ENCODE measurements at places on chromosomes 13 and 19.

DNA sequence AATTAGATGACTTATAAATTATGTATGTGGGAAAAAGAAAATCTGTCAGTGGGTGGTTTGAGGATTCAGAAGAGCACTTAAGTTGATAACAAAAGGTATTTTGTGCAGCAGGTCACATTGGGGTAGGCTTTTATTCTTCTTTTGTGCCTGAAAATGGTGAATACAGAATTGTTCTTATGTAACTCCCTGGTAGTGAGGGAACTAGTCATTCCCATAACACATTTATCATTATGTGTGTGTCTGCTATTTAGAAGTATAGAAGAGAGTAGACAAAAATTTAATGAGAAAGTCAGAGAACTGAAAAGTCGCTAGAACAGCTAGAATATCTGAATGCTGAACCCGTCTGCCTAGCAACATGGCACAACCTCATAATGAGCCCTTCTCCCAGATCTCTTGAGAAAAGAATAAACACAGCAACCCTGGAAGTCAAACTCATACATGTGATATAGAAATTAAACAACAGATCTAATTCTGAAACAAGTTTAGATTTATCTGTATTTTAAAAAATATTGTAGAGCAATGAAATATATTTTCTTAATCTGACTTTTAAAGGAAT is 111.8 kb upstream of the EDNRB start:
- DNase-seq, result no peak

- DNase-seq, result no peak
Measured at GRCh38 chr19:10612499-10613119, 12.7 kb upstream of the SLC44A2 start.

DNA sequence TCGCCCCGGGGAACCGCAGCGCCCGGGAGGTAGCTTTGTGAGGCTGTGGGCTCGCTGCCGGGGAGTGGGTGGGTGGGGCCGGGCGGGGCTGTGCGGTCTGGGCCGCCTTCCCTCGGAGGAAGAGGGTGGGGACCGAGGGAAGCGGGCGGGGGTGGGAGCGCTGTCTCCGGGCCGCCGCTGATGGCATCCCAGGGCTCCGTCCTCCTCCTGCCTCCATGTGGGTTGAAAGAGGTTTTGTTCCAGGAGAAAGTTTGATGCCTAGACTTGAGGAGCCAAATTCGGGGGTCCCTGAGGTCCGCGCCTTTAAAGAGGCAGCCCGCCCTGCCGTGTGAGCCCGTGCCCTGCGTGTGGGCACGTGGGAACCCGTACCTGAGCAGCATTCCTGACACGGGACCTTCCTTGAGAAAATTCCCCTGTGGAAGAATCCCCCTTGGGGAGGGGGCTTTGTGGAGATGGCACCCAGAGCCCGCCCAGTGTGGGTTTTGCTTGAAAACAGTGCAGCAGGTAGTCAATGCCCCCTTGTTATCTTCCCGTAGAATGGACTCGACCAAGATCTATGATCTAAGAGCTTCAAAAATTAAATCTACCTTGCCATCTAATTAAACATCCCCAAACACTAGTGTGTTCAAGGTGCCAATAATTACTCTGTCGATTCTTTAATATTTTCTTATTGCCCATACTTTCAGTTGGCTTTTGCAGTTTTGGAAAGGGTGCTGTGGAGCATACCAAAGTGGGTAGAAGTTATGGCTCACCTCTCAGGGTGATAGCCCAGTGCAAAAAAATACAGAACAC is 107.8 kb downstream of the RXFP2 start:
- peak; percentile 9 for DNase-seq

DNA sequence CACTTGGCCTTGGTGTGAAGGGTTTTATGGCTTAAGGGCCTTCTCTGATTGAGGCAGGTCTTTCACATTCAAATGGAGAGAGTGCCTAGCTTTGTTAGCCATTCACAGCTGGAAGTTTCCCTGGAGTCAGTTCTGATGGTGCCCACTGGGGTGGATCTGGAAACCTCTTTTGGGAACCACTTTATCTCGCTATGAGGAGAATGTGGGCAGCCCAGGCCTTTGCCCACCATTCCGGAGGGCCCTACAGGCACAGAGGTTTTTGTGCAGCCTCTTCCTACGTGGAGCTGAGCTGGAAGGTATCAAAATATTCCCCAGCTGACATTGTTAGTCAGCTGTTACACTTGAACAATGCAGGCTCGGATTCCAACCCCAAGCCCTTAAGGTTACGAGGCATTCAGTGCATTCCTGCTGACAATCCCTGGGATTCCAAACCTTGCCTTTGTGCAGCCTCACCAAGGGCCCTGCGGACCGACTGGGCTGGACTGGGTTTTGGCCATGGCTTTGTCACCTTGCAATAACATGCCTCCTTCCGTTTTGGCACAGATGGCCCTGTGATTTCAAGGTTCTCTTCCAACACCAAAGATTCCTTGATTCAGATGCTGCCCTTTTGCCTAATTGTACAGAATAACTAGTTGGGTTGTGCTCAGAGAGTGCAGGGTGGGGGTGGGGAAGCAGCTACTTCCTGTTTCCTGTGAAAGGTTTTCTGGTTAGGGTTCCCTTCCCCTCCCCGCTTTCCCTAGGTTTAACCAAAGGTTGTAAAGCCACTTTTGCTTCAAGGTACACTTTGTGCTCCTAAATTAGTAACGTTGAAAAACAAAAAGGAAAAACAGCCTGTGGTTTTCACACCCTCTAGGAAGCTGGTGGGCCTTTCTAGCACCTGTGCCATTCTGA is 27.0 kb downstream of the SAE1 start:
- DNase-seq, result peak; percentile 47

- no peak for DNase-seq
Measured at GRCh38 chr13:98041081-98041820, 87.8 kb downstream of the IPO5 start.

- DNase-seq, result no peak
Measured at GRCh38 chr19:56324436-56324835, 9.8 kb upstream of the ZSCAN5A start.

GRCh38 chr13:38415233-38415632 is 65.6 kb downstream of the UFM1 start:
- DNase-seq, result peak; percentile 1

GRCh38 chr19:2636897-2637683 is 65.4 kb downstream of the GNG7 start:
- peak; percentile 88 for DNase-seq

DNA sequence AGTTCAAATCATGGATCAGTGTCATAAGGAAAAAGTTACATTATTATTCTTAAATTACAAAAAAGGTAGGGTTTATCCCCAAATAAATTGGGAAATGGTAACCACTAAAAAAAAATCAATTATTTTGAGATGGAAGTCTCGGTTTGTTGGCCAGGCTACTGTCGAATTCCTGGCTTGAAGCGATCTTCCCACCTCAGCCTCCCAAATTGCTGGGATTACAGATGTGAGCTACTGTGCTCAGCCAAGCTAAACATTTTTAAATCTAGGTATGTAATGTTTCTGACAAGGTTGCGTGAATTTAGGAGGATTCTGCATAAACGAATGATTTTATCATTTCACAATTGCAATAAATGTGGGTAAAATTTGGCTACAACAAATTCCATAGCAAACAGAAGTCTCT is 2.0 kb downstream of the NAA16 start:
- no peak for DNase-seq

DNA sequence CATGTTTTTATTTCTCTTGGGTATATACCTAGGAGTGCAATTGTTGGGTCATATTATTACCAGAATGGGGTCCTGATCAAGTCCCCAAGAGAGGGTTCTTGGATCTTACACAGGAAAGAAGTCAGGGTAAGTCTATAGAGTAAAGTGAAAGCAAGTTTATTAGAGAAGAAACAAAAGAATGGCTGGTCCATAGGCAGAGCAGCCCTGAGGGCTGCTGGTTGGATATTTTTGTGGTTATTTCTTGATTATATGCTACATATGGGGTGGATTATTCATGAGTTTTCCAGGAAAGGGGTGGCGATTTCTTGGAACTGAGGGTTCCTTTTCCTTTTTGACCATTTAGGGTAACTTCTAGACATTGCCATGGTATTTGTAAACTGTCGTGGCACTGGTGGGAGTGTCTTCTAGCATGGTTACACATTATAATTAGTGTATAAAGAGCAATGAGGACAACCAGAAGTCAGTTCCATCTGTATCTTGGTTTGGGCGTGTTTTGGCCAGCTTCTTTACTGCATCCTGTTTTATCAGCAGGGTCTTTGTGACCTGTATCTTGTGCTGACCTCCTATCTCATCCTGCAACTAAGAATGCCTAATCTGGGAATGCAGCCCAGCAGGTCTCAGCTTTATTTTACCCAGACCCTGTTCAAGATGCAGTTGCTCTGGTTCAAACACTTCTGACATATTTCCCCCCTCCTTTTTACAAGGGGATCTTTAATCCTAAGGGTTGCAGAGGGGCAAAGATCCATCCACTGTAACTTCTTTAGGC is 41.1 kb downstream of the CEACAM1 start:
- no peak for DNase-seq

DNA sequence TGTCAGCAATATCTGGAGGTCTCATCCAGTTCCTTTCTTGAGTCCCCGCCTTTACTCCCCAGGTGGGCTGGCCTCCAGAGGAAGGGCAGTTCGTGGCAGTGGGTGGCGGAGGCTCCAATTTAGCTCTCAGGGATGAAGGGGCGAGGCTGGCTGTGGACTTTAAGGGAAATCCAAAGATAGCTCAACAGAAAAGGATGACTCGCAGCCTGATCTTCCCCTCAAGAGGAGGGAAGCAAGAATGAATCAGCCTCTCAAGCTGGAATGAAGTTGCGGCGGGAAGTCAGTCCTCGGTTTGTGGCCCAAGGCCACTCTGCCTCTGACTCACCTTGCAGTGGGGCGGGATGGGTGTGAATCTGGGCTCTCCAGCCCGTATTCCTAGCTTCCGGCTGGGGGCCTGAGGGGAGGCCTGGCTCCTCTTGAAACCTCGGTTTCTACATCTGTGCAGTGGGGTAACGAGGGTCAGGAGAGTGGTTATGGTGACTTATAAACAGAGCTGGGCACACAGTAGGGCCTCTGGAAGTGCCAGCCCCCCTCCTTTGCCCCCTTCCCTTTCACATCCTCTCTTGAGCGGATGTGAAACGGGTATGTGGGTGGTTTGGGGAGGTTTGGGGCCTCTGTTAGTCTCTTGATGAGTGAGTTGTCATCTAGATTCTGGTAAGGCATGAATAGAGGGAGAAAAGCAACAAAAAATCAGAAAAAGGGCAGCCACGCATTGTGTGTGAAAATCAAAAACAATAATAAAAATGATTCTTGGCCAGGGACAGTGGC is 10.5 kb upstream of the SMG9 start:
- DNase-seq, result no peak

- DNase-seq, result no peak
Measured at GRCh38 chr19:28142258-28142657, 1070.7 kb downstream of the UQCRFS1 start.

DNA sequence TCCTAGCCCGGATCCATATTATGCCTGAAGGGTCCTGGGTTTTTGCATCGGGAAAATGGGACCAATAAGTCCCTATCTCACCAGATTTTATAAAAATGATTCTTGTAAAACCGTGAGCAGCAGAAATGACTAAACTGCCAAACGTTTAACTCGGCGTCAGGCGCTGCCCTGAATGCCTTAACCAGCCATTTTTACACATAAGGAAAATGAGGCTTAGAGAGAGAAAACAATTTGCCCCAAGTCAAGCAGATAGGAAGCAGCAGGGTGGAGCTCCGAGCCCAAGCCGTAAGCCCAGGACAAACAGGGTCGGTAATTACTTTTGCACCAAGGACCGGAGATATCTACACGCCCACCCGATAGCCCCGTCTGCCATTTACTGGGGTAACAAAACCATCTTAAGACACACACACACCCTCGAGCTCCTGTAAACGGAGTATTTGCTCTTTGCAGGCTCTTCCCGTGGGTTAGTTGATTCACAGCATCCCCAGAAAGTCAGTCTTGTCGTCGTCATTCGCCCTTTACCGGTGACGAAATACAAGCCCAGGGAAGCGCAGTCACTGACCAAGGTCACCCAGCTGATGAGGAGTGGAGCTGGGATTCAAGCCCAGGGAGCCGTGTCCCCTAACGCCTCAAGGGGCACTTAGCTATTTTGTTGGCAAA is 16.0 kb upstream of the MRI1 start:
- DNase-seq, result no peak

DNA sequence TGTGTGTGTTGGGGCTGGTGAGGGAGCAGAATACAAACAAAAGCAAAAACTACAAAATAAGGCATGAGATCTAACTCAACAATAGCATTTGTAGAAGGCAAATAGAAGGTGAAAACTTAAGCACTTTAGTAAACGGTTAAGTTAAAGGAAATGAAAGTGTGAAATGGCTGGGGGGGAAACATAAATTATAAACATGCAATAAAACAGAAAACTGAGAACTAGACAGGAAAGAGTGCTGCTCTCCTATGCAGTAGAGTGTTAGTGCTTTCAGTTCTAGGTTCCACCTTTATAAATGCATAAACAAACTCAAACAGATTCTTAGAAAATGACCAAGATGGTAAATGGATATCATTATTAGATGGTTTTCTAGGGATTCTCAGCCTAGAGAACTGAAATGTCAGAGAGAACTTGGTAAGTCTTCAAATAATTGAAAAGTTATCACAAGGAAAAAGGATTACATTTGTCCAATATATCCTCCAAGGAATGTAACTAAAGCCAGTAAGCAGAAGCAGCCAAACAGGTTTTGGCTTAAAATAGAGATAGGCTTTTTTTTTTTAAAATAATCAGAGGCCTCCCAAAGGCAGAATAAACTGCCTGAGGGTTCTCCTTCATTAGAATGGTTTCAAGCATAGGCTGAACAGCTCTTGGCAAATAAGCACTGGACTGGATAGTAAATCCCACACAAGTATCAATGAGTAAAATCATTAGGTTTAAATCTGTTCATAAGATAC is 23.3 kb downstream of the RBM26 start:
- DNase-seq, result peak; percentile 16

DNA sequence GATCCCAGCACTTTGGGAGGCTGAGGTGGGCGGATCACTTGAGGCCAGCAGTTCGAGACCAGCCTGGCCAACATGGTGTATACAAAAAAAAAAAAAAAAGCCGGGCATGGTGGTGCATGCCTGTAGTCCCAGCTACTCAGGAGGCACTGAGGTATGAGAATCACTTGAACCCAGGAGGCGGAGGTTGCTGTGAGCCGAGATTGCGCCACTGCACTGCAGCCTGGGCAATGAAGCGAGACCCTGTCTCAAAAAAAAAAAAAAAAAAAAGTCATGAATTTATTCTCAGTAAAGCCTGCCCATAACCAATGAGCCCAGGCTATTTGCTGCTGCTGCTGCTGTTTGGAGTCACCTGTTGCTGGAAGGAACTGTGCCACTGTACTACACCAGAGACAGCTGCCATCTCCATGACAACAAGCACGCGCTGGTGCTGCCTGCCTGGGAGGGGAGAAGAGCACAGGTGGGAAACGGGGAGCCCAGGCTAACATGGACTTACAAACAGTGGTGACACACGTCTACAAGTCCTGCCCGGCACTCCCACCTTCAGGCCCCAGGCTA is 11.3 kb downstream of the ZFR2 start:
- peak; percentile 84 for DNase-seq

DNA sequence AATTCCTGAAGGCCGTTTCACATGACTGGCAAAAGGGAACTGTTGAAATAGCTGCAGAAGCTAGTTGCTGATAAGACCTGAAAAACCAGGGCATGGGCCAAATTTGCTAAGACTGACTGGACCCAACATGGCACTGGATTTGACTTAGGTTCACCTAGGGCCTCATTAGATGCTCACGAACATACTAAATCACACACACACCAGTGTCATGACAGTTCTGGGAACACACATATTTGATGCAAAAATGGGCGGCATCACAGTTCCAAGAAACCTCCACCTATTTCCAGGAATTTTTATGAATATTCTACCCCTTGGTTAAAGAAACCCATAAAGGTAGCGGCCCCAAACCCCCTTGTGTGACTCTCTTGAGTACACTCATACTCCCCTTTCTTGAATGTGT is 99.6 kb upstream of the OBI1 start:
- no peak for DNase-seq

- DNase-seq, result no peak
Measured at GRCh38 chr13:54657588-54657987, 1629.0 kb downstream of the OLFM4 start.

Measured in germinal center (tissue), 1 donor.